WTC11 (cell line): ENCODE measurements at places on chromosomes 12 and 14.

DNA sequence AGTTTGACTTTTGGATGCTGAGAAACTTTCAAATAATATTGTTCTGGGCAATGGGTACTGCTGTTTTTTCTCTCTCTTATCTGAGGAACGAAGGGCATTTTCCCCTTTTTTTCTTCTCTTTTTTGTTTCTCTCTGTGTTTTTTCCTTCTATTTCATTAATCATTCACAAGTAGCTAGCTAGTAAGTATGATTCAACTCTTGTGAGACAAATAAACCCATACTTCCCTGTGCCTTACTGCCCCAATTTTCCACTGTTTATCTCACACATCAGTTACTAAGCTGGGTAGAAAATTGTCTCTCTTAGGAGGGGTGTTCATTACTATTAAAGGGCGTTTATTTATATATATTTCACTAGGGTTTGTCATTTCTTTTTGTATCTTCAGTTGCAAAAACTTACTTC lies 437.6 kb downstream of the RERGL start:
- no peak for DNase-seq

- no peak for DNase-seq
These were observed 81.3 kb upstream of the RIC8B start for GRCh38 chr12:106692896-106693820.

DNA sequence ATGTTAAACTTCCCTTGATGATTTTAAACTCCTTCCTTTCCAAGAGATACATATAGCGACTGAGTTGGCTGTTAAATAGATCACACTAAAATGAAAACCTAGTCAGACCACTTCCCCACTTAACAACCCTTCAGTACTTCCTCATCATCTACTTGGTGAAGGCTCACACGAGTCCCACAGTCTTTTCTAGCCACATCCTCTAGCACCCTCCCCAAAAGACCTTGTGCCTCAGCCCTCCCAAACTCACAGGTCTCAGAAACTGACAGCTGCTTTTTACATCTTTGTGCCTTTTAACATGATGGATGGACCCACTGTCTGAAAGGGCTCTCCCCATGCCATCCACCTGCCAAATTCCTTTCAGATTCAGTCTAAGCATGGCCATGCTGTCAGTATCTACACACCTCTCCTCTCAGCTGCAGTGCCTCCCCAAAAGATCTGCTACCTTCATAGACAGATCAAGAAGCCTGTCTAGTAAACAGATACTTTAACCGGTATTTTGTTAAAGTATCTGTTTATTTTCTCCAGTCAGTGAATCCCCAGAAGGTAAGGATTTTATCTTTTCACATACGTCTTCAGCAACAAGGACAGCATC lies 65.1 kb upstream of the GPHB5 start:
- no peak for DNase-seq

- no peak for DNase-seq
These were observed 40.5 kb downstream of the RASSF3 start for GRCh38 chr12:64650762-64651161.
